ENCODE measurements at places on chromosomes 11 and 22.

DNA sequence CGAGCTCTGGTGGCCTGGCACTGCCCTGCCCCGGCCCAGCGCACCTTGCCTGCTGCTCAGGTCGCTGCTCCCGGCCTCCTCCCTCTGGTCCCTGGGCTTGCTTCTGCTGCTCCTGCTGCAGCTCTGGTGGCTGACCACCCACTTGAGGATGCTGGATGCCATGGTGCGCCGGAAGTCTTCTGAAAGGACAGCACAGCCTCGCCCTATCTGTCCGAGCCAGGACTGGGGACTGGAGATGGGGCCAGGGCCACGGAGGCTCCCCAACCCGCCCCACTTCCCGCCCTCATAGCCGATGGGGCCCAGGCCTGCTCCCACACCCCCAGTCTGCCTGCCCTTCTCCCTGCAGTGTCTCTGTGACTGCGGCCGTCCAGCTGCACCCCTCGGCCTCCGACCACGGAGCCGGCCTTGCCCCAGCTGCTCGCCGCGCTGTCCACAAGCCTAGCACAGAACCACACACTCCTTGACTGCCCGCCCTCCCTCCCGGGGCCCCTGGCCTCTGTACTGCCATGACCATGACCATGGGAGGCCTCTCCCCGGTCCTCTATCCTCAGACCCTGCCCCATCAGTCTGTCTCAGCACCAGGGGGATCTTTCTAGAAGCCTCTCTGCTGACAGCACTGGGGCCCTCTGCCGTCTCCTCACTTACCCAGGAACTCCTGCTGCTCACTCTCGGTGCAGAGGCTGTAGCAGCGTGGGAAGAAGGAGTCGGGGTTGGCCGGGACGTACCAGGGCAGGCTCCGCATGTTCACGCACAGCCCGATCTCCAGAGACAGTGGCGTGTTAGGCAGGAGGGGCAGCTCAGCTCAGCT is 12.7 kb downstream of the TTLL8 start:
- no peak for DNase-seq

DNA sequence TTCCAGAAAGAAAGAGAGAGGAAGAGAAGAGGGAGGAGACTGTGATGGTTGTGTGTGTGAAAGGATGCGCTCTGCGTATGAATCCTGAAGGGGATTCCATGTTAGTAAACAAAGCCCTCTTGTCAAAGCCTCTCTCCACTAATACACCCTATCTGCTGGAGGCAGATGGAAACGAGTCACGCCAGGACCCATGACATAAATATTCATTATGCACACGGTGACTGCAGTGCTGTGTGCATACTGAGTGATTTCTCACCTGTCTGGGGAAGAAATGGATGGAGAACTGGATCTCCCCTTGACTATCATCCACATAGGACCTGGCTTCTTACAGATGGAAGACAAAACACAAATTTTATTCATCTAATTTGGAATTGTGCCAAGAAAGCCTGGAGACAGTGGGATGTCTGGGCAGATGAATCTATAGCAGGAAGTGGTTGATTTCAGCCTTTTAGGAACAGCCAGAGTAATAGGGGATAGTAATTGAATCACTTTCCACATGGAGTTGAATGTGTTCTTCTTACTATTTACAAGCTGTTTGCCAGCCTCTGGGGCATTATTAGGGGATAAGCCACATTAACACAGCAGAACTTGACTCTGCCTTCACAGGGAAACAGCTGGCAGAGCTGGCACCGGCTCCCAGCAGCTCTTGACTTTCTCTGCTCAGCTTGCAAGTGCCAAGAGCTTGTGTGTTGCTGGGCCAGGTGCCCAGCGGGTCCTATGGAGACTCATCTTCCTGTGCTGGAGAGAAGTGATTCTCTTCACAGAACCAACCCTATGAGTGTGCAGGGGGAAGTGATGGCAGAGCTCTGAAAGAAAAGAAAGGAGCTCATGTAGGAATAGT is 9.0 kb downstream of the MTNR1B start:
- no peak for DNase-seq

- no peak for DNase-seq
These were observed 2.3 kb upstream of the MALAT1 start for GRCh38 chr11:65496304-65497140.

GRCh38 chr11:66546966-66547661 is 411 bp downstream of the ACTN3 start:
- peak; percentile 11 for DNase-seq

- DNase-seq: no peak
These were observed 59.1 kb upstream of the POU2AF2 start for GRCh38 chr11:111186308-111186915.

DNA sequence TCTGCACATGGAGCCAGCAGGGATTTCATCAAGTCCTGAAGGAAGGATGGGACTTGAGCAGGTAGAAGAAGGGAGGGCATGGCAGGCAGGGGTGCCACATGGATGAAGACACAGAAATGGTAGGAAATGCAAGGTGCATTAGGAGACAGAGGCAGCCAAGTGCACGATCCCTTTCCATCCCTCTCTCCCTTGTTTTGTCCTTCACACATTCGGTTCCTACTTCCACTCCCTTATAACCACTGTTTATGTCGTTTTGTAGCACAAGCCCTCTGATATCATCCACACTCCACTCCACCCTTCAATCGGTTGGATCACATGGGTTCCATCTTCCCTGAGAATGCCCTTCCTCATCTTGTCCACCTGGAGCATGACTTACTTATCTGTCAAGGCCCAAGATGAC is 35.2 kb downstream of the IFT27 start:
- DNase-seq: no peak

GRCh38 chr11:8365216-8365941 is 101.7 kb upstream of the LMO1 start:
- no peak for DNase-seq

GRCh38 chr11:6474413-6474792 is 662 bp upstream of the TRIM3 start:
- DNase-seq: no peak

- peak; percentile 41 for DNase-seq
These were observed at the start of gene CCND1 for GRCh38 chr11:69640995-69641581. CCND1 (plus strand) TSS chr11:69641156; CDS start chr11:69641314, 158 bp downstream.

DNA sequence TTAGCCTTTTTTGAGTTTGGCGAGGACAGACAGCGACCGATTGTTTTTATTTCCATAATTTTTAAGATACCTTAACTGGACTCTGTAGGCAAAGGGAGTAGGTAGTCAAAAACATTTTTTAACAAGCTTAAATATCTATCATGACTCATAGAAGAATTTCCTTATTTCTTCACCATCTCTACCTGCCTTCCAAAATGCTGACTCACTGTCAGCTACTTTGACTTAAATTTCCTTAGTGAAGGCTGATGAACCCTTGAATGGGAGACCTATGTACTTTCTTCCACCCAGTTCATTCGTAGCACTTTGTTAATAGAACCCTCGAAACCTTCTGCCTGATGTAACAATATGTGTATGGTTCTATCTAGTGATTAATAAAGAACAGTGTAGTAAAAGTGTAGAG is 1.1 kb upstream of the MTMR2 start:
- no peak for DNase-seq

DNA sequence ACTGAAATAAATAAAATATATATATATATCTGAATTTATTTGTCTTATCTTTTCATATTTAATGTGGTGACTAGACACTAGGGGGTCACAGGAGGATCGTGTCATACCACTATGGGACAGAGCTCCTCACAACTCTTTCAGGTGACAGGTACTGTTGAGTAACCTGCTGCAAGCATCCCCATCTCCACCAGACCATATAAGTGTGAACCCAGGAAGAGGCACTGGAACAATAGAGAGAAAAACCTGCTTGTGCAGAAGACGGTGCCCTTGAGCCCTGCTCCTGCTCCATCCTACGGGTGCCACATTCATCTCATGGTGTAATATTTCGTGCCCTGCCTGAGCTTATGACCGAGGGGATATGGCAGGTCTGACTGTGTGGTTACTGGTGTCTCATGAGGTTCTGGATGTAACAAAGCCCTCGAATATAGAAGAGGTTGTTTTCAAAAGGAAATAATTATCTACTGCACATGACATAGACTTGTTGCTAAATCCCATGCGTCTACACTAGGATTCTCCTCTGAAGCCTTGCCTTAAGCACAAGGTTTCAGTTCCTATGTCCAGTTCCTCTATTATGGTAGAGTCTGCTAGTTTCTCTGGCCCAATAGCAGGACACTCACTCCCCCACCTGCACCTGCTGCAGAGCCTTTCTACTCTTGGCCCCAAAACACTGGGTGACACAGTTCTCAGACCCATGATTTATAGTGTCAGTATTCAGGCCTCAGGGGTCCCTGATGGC is 70.4 kb downstream of the GGTLC2 start:
- no peak for DNase-seq

GRCh38 chr11:47225552-47226400 is 11.0 kb downstream of the DDB2 start:
- peak; percentile 43 for DNase-seq

DNA sequence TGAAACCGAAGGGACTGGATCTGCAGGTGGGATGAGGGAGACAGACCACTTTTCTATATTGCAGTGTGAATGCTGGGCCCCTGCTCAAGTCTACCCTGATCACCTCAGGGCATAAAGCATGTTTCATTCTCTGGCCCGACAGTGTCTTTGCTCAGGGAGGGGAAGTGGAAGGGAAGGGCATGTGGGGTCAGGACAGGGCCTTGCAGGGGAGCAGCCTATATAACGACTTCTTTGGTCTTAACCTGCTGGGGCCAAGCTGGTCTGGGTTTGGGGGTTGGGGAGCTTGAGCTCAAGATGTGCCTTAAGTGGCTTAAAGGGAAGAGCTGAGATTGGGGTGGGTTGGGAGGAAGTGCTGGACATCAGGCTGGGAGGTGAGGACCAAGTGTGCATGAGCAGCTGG is 86.4 kb downstream of the GDPD4 start:
- DNase-seq: no peak

- DNase-seq: no peak
These were observed 69.9 kb downstream of the HIRA start for GRCh38 chr22:19361501-19362103.

DNA sequence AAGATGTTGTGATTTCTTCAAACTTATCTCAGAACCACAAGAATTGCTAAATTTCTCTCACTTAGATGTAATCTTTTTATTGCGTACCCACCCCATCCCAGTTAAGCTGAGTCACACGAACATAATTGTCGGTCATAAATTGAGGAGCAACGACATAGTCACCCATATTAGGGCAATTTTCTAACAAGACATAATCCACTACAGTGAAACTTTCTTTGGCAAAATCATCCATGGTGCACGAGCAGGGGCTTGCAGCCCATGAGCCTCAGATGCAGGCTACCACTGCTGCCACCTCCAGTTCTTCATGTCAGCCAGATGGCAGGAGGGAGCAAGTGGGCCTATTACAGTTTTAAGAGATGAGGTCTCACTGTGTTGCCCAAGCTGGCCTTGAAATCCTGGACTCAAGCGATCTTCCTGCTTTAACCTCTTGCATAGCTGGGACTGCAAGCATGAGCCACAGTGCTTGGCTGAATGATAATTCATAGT is 70.3 kb upstream of the GRK2 start:
- no peak for DNase-seq

DNA sequence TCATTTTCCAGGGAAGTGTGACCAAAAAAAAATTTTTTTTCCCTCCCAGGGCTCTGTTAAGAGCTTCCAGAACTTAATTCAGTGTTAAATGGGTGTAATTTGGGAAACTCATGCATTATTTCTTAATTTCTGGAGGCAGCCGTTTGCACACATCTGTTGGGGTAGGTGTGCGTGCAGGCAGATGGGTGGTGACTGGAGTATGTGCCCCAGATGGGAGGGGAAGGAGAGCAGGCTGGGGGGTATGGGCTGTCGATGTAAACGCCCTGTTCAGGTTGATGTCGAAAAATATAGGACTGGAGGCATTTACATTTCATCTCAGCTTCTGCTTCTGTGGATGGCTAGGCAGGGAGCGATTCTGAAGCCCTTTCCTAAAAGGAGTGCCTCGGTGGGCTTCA is 13.7 kb upstream of the SHISAL1 start:
- DNase-seq: no peak

DNA sequence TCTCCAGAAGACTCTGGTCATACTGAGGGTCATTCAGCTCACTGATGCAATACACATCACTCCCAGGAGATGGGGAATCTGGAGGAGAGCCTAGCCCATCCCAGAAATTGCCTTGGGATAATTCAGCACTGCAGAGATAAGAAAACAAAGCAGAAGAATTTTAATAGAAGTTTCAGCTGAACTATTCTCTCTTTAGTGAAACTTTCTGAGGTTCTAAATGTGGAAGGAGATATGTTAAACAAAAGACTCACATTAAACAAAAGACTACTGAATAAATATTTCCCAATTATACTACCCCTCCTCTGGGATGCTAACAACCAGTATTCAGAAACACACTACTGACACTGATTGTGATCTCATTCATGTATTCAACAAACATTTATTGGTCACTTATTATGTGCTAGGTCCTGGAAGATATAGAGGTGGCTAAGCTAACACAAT is 47.8 kb downstream of the C2CD3 start:
- DNase-seq: no peak

DNA sequence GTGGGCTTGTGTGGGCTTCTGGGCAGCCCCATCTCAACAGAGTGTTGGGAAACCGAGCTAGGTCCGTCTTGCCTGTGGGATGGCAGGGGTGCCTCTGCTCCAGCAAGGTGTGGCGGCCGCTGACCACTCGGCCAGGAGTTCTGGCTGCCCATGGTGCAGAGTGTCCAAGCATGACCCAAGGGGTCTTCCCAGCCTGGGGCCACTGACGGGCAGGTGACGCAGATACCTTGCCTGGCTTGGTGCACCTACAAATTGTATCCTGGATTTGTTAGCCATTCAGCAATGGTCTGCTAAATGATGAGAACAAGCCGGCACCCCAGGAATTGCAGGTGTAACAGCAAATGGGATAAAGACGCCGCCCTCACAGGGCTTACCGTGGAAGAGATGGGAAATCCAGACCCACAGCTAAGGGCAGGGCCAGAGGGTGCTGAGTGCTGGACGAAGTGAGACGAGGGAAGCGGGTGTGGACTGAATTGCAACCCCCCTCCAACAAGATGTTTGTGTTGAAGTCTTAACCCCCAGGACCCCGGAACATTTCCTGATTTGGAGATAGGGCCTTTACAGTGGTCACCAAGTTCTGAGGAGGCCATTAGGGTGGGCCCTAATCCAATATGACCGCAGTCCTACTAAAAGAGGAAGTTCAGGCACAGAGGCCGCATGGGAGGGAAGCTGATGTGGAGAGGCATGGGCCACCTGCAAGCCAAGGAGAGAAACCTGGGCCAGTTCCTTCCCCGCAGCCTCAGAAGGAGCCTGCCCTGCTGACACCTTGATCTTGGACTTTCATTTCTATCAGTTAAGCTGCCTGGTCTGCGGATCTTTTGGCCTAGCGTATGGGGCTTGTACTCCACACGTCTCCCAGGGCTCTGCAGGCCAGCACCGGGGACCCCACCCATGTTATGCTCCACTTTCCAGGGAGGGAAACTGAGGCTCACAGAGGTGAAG is 45.2 kb upstream of the LINC01488 start:
- no peak for DNase-seq
